ENCODE measurements at places on chromosomes 1 and 21.

DNA sequence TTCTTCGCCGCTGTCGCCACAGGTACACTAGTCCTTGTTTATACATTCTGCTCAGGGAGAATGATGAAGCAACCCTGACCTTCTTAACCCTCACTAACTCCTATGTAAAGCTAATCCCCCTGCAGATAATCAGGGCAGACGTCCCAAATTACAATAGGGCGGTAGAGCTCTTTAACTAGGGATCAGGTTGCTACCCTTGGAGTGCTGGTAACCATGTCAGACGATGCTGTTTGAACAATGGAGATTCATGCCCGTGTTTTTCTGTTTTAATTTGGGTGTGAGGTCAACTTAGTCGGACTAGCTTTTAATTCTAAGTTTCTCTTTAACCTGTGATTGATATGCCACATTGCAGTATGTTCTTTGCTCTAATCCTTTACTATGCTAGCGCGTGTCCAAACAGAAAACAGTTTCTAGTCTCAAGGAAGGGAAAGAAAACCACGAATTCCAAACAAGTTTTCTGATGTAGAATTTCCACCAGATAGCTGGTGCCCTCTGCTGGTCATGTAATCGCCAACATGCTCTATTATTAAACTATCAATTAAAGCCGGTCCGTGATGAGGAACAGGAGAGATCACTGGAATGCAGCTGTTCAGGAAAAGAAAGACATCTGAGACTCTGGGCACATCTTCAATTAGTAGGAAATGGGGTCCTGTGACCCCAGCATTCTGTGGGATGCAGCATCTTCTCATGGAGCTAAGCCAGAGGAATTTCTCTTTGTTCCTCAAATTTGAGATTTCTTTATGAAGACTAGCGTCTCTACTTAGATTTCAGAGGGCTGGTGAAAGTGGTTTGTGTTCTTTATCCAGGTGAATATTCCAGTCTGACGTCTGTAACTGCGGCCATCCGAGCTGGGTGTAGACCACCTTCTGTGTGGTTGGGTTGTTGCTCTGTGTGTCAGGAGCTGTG lies 18.3 kb upstream of the VAMP3 start:
- peak; percentile 77 for DNase-seq

GRCh38 chr1:72601035-72601674 lies 318.8 kb upstream of the NEGR1 start:
- DNase-seq: no peak

GRCh38 chr1:117592155-117592554 lies 13.7 kb upstream of the TENT5C start:
- no peak for DNase-seq

DNA sequence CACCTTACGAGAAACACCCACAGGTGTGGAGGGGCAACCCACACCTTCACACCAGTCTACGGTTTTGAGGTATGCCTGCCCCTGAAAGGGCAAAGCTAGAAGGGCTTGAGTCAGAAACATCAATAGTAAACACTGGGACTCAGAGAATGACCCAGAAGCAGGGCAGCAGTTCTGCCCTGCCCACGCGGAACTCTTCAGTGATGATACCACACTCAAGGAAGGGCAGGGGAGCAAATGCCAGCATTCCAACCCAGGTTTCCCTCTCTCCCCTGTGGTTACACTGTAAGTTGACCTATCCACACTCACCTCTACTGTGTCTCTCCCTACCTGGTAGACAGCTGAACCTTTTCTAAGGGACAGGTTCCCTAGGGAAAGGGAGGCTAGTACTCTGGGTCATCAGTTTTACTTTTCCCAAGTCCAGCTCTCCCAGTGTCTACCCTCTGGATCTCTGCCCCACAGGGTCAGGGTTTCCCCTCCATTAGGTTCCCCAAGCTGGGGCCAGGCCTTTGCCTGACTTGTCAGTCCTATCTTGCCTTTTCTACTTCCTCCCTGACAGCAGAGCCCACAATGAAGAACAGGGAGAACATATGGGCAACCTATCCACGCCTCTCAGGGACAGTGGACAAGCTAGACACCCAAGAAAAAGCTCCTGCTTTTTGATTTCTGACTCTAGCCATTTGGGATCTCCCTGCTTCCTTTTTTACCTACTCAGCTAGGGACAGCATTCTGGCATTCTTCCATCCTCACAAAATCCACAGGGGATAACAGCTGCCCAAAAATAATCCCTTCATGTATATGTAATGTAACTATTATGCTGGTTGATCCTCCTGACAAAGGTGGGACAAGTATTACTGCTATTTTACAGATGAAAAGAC lies 3.0 kb downstream of the F11R start:
- DNase-seq: no peak

GRCh38 chr1:193185901-193186731 lies at the start of gene B3GALT2:
TSS of gene B3GALT2 (minus strand) at chr1:193186613. CDS start at chr1:193181562, 5,051 bp downstream.
- peak; percentile 63 for DNase-seq

- no peak for DNase-seq
These were observed 49.7 kb upstream of the RAP1A start for GRCh38 chr1:111569913-111570312.

DNA sequence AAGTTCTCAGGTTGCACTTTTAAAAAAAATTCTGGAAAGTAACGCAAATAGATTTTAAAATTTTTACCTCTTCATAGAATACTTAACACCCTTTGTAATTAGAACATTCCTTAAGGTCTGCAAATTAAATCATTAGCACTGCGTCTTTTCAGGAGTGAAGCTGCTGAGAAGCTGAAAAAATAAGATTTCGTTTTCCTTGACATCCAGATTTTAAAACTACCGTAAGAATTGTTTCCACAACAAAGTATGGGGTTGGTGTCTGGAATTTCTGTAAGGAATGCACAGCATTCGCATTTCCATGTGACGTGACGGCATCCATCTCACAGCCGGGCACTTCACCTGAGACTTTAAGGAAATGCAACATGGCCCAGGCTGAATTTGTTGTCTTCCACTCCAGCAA lies 76.3 kb upstream of the COX20 start:
- DNase-seq: no peak

GRCh38 chr1:183568176-183569021 lies 21.9 kb downstream of the NCF2 start:
- peak; percentile 74 for DNase-seq

- no peak for DNase-seq
These were observed 48.4 kb downstream of the USP48 start for GRCh38 chr1:21734526-21734925.

GRCh38 chr1:72037745-72038343 lies 244.5 kb downstream of the NEGR1 start:
- no peak for DNase-seq

DNA sequence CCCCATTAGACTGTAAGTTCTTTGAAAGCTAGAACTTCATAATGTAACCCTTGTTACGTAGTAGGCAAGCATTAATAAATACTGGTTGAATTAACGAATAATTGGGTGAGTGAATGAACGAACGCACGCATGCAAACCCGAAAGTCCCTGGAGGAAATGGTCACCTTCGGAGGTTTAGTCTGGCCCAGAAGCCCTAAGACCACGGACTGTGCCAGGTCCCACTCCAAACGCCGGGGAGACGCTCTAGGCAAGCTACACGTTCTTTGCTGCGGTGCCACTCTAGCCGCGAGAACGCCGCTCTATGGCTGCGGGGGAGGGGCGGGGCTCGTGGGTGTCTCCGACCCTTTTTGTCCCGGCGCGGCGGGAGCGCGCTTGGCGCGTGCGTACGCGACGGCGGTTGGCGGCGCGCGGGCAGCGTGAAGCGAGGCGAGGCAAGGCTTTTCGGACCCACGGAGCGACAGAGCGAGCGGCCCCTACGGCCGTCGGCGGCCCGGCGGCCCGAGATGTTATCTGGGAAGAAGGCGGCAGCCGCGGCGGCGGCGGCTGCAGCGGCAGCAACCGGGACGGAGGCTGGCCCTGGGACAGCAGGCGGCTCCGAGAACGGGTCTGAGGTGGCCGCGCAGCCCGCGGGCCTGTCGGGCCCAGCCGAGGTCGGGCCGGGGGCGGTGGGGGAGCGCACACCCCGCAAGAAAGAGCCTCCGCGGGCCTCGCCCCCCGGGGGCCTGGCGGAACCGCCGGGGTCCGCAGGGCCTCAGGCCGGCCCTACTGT lies at the start of gene KDM1A:
KDM1A (plus strand) TSS at position 375 of the 769 bp plus-strand sequence; CDS start at position 504, 129 bp downstream.
- DNase-seq: peak; percentile 98

- no peak for DNase-seq
These were observed 226.7 kb upstream of the RUNX1 start for GRCh38 chr21:35275776-35276175.

GRCh38 chr1:28885472-28885877 lies 28.9 kb upstream of the EPB41 start:
- no peak for DNase-seq

DNA sequence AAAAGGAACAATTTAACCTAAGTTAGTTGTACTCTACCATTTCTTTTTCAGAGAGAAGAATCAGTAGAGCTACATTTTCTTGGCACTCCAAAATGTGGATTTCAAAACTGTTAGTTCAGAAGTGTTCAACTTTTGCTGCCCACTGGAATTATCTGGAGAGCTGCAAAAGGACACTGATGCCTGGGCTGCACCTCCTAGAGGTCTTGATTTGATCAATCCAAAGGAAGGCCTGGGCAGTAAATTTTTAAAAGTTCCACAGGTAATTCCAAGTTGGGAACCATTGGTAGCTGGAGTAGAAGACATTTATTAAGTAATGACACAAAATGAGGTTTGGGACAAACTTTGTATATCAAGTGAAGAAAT lies 79.3 kb upstream of the HMCN1 start:
- no peak for DNase-seq

DNA sequence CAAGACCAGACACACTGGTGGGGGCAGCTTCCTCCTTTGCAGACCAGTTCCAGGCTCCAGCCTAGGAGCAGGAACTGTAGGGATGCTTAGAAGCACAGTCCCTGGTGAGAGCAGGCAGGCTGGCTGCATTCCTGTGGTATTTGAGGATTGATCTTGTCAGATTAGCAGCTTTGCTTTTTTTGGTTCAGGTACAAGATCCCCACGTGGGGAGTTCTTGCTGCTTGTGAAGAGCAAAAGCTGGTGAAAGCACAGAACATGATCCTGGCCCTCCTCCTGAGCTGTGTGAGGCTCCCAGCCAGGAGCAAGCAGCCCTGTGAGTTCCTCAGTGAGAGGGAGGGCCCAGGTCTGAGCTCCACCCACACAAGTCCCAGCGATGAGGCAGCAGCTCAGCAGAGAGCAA lies 75.3 kb upstream of the ARTN start:
- peak; percentile 84 for DNase-seq

GRCh38 chr1:214332946-214333798 lies 52.2 kb downstream of the SMYD2 start:
- peak; percentile 71 for DNase-seq

DNA sequence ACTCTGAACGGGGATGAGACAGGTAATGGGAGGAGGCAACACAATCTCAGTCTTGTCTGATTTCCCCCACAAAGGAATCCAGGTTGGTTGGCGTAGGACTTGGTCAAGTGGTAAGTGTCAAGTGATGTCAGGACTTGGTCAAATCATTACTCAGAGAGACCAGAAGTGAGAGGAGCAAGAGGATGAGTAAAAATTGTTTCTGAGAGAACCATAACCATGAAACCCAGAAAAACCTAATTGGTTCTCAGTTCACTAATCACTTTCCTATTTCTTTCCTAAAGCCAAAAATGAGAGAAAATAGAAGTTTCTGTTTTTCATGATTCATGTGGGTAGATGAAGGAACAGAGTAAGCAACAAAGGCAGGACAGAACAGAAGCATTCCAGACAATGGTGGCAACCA lies 5.0 kb downstream of the PHC2 start:
- no peak for DNase-seq

GRCh38 chr1:153527023-153527682 lies 8.6 kb downstream of the S100A6 start:
- no peak for DNase-seq

- DNase-seq: no peak
These were observed 58.5 kb downstream of the TENT5C start for GRCh38 chr1:117664314-117664713.

DNA sequence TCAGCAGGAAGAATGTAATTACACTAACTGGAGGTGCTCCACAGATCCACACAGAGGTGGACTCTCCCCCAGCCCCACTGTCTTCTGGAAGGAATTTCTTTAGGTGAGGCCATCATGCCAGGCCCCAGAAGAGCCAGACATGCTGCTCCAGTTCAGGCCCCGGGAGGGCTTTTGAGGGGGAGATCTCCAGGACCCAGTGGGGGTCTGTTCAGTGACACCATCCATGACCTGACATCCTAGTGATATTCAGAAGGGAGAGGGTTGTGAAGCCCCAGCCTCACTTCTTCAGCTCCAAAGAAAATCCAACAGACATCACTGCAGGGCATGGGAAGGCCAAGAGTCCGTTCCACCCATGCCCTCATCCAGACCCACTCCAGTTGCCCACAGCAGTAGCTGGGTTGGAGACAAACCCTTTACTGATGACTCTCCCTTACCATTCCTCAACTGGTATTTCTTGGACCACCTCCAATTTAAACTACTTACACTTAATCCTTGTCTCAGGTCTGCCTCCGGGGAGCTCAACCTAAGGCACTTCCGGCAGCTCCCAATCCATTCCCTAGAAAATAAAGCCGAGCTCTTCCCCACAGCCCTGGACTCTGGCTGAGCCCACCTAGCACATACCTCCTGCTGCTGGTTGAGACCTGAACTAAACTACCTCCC lies 39.2 kb downstream of the CSMD2 start:
- DNase-seq: no peak

GRCh38 chr1:66339944-66340343 lies 194.0 kb upstream of the SGIP1 start:
- no peak for DNase-seq

DNA sequence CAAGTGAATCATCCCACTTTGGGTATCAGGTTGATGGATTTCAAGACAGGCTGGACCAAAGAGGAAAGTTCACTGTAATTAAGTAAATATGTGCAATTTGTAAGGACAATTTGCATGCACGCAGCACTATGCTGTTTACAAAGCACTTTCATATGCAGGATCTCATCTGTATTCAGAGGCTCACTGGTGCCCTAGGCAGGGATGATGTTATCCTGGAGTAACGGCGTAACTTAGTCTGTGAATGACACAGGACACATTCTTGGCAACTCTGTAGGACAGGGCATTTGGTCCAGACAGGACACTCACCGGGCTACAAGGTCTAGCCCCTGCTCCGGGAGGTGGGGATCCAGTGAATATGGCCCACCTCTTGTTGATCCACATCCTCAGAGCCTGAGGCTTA lies 365.4 kb upstream of the DUSP10 start:
- no peak for DNase-seq

- DNase-seq: no peak
These were observed 212.7 kb upstream of the ESRRG start for GRCh38 chr1:216935901-216936300.

GRCh38 chr1:12634156-12634555 lies 9.7 kb upstream of the AADACL4 start:
- DNase-seq: no peak

GRCh38 chr21:31176725-31177124 lies 138.4 kb upstream of the KRTAP19-8 start:
- no peak for DNase-seq
